Diencephalon (tissue), 1 donor: ENCODE measurements at places on chromosomes 6 and 20. TPM values are rescaled to one million over a fixed set of nuclear protein-coding genes. Genes with fewer than 3 reads are reported as not detected.

The RIPK1 gene
- 11.3 TPM for total RNA-seq

The PI3 gene
- not detected for total RNA-seq

The TAAR6 gene
- total RNA-seq: not detected

The RNF114 gene
- total RNA-seq: 36.7 TPM

The FAM50B gene
- total RNA-seq: 20.5 TPM

The CST2 gene
- not detected for total RNA-seq

The BTN1A1 gene
- total RNA-seq: not detected

The TNFRSF6B gene
- 1.6 TPM for total RNA-seq

The NR2E1 gene
- total RNA-seq: 11.1 TPM

The MAVS gene
- 12.7 TPM for total RNA-seq

The CRISP2 gene
- 1.6 TPM for total RNA-seq

The KIAA1755 gene
- total RNA-seq: 1.8 TPM

The SYCP2L gene
- total RNA-seq: 6.9 TPM

The TRIM10 gene
- 0.23 TPM for total RNA-seq

The EYS gene
- total RNA-seq: 1.4 TPM

The EEF1A2 gene
- total RNA-seq: 313 TPM

The KCNK16 gene
- not detected for total RNA-seq

The PRL gene
- 0.23 TPM for total RNA-seq

The RAD21L1 gene
- total RNA-seq: not detected

The MAS1 gene
- under 0.01 TPM for total RNA-seq

The VSX1 gene
- total RNA-seq: 0.46 TPM

The TAAR5 gene
- not detected for total RNA-seq

The DLL1 gene
- 11.3 TPM for total RNA-seq

The PMEPA1 gene
- 16.1 TPM for total RNA-seq

The SLC44A4 gene
- not detected for total RNA-seq

The OR2H1 gene
- total RNA-seq: not detected
